ENCODE measurements at places on chromosomes 5 and 9.

DNA sequence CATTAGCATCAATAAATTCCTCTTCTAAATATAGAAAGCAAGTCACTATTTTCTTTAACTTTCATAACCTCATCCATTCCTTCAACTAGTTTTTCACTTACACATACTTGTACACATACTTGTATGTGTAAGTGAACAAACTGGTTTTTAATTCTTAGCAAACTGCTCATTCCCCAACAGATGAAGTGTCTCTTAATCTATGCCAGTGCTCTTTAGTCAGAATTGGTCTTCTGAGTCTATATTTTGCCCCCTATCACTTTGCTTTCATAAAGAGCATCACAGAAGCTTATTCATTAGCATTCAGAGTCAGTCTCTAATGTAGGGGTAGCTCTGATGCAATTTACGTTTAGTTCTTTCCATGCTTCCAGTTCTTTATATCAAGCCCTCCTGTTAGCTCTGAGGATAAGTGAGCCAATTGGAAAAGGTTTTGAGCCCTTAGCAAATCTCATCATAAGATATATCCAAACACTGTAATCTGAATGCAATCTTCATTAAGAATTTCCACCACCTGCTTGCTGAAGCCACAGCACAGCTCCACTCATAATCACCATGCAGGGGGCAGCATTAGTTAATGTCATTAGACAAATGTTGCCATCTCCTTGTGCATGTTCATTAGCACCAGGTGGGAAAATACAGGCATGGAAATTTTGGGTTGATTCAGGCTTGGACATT, 178.5 kb upstream of the SLC24A2 start:
- no peak overlapping the region for H3K4me3 ChIP-seq
- H3K4me1 ChIP-seq, result no peaks in the 10 kb centered on the region
- no peaks in the 10 kb centered on the region for H3K36me3 ChIP-seq
- H3K27me3 ChIP-seq, result no peaks in the 10 kb centered on the region
- H3K27ac ChIP-seq, result no peak overlapping the region
- no peak for DNase-seq

DNA sequence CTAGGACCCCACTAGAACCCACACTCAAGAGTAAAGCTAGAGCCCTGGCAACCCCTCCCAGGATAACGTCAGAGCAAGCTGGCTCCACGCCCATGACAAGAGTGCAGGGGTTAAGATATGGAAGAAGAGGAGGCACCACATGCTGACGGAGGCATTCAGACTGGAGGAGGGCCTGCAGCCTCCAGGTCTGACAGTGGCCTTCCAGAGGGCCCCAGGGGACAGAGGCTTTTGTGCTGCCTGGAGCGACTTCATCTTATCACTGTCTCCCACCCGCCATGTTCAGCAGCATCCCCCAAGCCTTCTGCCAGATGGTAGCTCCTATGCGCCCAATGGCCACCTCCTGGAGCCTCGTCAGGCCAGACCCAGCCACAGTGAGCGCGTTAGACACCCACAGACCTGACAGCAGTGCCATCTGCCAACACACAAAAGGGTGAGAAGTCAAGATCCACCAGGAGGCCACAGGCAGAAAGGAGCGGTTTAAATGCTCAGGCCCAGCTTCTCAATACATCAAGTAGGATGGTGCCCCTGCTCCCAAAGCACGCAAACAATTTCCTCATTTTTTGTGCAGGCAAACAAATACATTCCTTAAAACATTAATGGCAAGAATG, 65.8 kb downstream of the C5orf15 start:
- H3K27me3 ChIP-seq, result peaks cover 9% of the 10 kb centered on the region
- no peak overlapping the region for H3K27ac ChIP-seq
- no peak overlapping the region for H3K4me3 ChIP-seq
- no peaks in the 10 kb centered on the region for H3K36me3 ChIP-seq
- no peak for DNase-seq

- no peak overlapping the region for H3K4me3 ChIP-seq
- H3K27me3 ChIP-seq, result no peaks in the 10 kb centered on the region
- H3K27ac ChIP-seq, result no peak overlapping the region
- DNase-seq, result no peak
Observed at GRCh38 chr9:75228893-75229292, 140.6 kb downstream of the OSTF1 start.

GRCh38 chr5:174903172-174903732, 178.9 kb downstream of the MSX2 start:
- H3K4me1 ChIP-seq, result no peaks in the 10 kb centered on the region
- no peak overlapping the region for H3K27ac ChIP-seq
- no peak for DNase-seq
- no peak overlapping the region for H3K4me3 ChIP-seq
- H3K27me3 ChIP-seq, result no peaks in the 10 kb centered on the region

DNA sequence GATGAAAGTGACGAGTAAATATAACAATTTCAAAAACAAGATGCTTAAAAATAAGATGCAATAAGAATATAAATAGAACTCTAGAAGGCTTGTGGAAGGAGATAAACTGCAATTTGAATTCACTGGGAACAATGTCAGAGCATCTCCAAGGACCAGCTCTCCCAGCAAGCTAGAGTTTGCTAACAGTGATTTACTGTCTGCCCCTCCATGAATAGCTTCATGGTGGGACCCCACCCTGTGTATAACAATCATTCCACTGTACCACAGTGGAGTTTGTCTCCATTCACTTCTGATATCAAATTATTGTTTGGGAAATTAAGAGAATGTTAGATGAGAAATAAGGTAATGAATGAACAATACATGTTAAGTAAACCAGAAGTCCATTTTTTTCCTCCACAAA, 7.3 kb upstream of the SEMA6A start:
- H3K36me3 ChIP-seq, result no peaks in the 10 kb centered on the region
- DNase-seq, result no peak
- H3K4me1 ChIP-seq, result no peaks in the 10 kb centered on the region
- no peak overlapping the region for H3K4me3 ChIP-seq

DNA sequence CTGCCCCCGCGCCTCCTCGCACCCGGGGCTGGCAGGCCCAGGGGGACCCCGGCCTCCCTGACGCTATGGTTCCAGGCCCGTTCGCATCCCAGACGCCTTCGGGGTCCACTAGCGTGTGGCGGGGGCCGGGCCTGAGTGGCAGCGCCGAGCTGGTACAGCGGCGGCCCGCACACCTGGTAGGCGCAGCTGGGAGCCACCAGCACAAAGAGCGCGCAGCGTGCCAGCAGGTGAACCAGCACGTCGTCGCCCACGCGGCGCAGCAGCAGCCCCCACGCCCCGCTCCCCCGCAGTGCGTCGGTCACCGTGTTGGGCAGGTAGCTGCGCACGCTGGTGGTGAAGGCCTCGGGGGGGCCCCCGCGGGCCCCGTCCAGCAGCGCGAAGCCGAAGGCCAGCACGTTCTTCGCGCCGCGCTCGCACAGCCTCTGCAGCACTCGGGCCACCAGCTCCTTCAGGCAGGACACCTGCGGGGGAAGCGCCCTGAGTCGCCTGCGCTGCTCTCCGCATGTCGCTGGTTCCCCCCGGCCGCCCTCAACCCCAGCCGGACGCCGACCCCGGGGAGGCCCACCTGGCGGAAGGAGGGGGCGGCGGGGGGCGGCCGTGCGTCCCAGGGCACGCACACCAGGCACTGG, 548 bp downstream of the TERT start:
- no peak overlapping the region for H3K27ac ChIP-seq
- H3K36me3 ChIP-seq, result no peaks in the 10 kb centered on the region
- no peak for DNase-seq
- H3K27me3 ChIP-seq, result peaks cover 9% of the 10 kb centered on the region

- H3K4me1 ChIP-seq, result peaks cover 5% of the 10 kb centered on the region
- DNase-seq, result no peak
- no peak overlapping the region for H3K4me3 ChIP-seq
- H3K36me3 ChIP-seq, result no peaks in the 10 kb centered on the region
- H3K27me3 ChIP-seq, result peaks cover 22% of the 10 kb centered on the region
Observed at GRCh38 chr5:504326-505154, 19.7 kb downstream of the SLC9A3 start.

DNA sequence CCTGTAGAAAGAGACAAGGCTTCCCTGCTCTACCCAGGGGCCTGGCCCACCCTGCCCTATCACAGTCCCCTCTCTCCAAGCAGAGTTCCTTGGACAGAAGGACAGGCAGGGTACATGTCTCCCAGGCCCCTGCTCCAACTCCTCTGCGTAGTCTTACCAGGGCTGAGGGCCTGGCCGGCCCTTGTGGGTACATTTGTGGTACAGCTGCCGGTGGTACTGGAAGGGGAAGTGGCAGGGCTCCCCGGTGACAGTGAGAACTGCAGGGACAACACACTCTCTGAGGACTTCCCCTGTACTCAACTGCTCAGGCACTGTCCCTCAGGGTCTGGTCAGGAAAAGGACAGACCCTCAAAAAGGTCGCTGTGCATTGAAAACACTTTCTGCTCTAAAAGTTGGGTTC, 3.6 kb downstream of the F12 start:
- H3K36me3 ChIP-seq, result no peaks in the 10 kb centered on the region
- no peak overlapping the region for H3K4me3 ChIP-seq
- no peak overlapping the region for H3K27ac ChIP-seq
- no peak for DNase-seq

- DNase-seq, result no peak
- H3K27ac ChIP-seq, result no peak overlapping the region
- H3K4me3 ChIP-seq, result no peak overlapping the region
Observed at GRCh38 chr9:117466111-117466510, 51.3 kb upstream of the ASTN2 start.

GRCh38 chr5:67493676-67494075, 297.1 kb upstream of the CD180 start:
- H3K36me3 ChIP-seq, result no peaks in the 10 kb centered on the region
- H3K27ac ChIP-seq, result no peak overlapping the region
- no peak for DNase-seq

All from neuronal stem cell (in vitro differentiated cells).